SW480 (cell line): ENCODE measurements at places on chromosomes 1 and 21.

GRCh38 chr1:10196976-10197375, 13.4 kb upstream of the KIF1B start:
- DNase-seq = no peak

- DNase-seq = no peak
Observed at GRCh38 chr1:90963236-90963635, 58.6 kb downstream of the ZNF644 start.

DNA sequence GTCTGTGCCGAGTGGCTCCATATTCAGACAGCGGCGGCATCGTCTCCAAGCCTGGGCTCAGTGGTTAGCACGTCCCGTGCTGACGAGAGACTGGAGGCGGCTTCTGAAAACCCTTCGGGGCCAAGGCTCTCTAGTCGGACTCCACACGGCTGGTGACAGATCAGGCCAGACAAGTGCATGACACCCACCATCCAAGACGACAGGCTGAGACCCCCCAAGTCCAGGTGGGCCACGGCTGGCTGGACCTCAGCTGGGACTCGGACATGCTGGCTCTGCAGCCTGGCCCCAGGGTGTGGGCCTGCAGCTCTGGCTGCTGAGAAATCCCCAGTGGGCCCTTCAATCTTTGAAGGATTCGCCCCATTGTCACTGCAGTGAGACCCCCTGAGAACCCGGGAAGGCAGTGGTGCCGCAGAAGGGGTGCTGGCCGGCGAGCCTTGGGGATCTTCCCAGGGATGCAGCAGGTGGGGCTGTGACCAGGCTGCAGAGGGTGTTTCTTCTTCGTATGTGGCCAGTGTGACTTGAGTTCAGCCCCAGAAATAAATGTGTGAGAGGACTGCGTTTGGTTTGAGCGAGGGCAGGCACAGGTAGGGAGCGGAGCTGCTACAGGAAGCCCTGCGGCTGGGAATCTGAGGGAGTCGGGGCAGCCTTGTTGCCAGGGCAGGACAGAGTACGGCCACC, 15.9 kb upstream of the SLC19A1 start:
- DNase-seq = no peak

GRCh38 chr1:154983776-154984466, 777 bp downstream of the FLAD1 start:
- no peak for DNase-seq

DNA sequence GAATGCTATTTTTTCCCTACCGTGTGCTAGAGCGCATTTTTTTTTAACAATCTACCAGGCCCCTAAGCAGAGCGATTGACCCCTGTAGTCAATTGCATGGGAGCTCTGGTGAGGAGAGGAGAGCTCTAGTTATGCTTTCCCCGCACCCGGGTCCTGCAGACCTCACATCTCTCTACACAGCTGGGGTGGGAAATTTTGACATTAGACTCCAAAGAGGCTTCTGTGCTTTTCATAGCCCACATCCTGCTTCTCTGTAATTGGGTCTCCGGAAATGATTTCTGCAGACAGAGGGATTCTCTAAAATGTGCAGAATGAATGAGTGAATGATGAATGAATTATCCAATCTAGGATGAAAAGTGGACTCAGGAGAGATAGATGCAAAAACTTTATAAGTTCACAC, 41.5 kb upstream of the DUSP10 start:
- no peak for DNase-seq

GRCh38 chr21:45481566-45481965, 60.7 kb downstream of the SLC19A1 start:
- no peak for DNase-seq

DNA sequence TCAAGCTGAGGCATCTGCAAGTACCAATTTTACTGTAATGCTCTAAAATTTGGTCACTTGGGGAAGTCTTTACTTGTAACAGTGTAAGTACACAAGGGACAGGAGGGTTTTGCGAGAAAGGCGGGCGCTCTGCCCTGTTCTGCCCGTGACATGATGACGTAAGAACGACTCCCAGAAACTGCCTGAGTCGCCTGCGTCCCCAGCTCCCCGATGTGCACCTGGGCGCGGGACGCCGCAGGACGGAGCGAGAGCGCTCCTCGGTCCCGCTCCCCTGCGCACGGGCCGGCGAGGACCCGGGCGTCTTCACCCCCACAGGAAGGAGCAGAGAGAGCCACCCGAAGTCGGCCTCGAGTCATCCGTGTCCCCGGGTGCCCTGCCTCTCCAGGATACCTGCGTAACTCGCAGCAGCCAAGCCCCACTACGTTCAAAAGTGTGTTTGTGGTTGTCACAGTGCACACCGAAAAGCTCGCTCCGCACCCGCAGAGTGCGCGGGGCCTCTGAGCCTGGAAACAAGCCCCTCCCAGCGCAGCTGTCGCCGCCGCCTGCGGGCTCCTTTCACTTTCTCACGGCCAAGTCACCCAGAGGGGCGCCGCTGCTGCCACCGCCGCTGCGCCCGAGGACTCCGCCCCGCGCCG, 3.3 kb upstream of the ZBTB18 start:
- DNase-seq = peak; percentile 77

DNA sequence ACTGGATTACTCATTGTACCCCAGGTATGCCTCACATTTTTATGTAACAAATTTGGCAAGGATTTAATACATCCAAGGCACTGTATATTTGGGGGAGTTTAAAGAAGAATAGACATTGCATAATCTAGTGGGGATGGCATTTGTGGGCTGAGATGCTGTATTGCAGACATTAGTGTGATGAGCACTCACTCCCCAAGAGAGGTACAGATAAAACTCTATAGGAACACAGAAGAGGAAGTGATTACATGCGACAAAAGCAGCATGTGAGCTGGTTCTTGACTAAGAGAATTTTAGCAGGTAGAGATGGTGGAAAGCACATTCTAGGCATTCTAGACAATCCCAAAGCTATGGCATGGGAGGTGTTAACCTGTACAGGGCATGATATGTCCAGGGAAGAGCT, 24.2 kb upstream of the CDC14A start:
- DNase-seq = no peak

DNA sequence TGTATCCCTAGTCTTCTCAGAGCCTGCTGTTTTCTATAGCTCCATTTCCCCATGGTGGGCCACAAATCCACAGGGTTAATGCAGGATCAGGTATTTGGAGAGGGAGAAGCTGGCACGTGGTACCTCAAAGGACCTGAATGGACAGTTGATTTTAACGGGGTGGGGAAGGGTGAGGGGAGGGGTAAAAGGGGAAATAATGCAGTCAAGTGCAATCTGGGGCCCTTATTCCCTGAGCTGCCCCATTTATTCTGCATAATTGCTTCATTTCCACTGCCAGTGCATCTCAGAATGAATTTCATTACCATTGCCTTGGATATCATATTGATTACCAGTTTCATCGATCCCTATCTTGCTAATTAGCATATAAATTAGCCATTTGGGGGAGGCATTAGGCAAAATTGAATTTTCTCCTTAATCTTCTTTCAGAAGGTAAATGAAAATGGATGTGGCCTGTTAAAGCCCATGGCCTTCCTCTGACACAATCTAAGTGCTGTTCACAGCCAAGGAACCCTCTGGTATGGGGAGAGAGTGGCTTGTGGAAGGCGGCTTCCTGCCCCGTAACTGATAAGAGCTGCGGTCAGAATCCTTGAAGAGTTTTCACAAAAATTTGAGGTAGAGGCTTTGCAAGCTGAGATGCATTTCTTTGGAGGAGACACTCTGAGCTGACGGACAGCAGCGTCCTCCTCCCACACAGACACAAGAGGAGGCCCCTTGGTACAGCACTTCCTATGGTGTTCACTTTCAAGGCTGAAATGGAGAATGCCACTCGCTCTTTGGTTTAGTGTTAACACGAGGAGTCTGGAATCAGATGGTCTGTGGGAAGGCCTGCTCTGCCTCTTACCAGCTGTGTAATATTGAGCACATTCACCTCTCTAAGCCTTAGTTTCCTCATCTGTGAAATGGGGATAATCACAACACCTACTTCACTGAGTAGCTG, 34.4 kb downstream of the PHC2 start:
- no peak for DNase-seq

DNA sequence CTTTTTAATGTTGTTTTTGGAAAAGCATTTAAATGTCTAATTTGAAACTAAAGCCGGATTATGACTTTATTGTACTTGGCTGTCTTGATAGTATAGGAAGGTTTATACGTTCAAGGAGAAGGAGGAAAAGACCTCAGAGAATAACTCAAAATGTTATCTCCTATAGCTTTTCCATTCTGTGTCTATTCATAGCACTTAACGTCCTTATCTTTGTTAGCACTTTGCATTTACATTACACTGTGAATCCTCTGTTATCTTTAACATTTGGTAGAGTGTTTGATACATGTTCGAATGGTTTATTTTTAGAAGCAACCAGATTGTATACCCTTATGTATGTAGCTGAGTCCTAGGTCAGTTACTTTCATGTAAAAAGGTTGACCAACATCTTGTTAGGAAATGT, 50.8 kb upstream of the PODN start:
- DNase-seq = no peak

GRCh38 chr1:221439008-221439746, 302.7 kb downstream of the DUSP10 start:
- peak; percentile 83 for DNase-seq

- DNase-seq = no peak
Observed at GRCh38 chr1:30040081-30041019, 683.0 kb downstream of the MATN1 start.

DNA sequence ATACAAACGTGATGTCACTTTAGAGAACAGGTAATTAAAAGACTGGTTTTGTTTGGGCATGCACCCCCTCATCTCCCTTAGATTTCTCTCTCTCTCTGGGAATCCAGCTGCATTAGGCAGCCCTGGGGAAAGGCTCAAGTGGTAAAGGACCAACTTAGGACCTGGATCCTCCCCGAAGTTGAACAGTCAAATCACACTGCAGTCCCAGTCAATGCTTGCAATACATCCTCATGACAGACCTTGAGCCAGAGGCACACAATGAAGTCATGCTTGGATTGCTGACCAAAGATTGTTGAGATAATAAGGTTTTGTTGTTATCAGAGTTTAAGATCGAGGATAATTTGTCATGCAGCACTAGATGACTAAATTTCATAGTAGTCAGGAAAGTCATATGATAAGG, 1285.8 kb upstream of the NCAM2 start:
- DNase-seq = no peak

DNA sequence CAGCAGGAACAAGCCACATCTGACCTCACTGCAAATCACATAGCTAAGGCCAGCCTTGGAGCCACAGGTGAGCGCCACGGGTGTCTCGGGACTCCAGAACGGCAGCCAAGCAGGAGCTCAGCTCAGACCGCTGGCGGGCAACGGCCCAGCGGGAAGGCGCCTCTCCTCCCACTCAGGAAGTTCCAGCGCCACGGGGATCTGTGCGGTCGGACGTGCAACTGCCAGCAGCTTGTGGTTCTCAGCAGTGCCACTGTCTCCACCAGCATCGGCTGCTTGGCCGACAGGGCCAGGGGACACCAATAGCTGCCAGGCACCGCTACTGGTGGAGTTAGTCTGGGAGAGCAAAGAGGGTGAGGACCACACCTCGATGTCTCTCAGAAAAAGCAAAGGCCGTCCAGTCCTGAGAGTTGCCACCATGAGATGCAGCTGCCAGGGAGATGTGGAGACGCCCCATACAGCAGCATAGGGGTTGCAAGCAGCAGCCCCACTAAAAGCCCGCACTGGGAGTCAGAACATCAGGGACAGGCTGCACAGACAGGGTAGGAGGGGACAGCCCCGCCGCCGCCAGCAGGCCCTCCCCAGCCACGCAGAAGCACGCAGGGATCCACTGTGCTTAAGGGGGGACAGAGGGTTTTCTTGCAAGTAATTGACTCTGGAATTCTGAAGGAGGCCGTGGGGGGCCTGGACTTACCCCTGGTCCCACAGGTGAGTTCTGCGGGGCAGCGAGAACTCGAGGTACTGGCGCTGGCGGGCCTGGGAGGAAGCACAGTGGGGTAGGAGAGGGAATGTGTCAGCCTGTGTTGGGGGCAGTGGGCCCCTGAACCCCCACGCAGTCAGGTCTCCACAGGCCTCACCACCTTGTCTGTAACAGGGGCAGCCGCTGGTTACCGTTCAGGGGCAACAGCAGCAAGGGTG, 83.5 kb downstream of the NPHP4 start:
- DNase-seq = no peak

DNA sequence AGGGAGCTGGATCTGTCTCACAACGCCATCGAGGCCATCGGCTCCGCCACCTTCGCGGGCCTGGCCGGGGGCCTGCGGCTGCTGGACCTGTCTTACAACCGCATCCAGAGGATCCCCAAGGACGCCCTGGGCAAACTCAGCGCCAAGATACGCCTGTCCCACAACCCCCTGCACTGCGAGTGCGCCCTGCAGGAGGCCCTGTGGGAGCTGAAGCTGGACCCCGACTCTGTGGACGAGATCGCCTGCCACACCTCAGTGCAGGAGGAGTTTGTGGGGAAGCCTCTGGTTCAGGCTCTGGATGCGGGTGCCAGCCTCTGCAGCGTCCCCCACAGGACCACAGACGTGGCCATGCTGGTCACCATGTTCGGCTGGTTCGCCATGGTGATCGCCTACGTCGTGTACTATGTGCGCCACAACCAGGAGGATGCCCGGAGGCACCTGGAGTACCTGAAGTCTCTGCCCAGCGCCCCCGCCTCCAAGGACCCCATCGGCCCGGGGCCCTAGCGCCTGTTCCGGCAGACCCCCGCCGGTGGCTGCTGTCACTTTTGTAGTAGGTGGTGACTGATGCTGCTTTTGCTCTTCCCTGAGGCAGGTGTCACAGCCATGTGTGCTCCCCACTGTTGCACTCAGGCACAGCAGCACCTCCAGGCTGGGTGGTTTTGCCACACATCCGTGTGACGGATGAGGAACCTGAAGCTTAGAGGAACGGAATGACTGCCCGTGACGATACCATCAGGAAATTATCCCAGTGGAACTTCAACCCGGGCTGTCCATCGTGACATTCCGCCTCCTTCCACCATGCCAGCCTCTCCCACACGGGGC, 1.8 kb downstream of the LRRC3 start:
- no peak for DNase-seq

- no peak for DNase-seq
Observed at GRCh38 chr21:34715985-34716596, 47.3 kb downstream of the CLIC6 start.

DNA sequence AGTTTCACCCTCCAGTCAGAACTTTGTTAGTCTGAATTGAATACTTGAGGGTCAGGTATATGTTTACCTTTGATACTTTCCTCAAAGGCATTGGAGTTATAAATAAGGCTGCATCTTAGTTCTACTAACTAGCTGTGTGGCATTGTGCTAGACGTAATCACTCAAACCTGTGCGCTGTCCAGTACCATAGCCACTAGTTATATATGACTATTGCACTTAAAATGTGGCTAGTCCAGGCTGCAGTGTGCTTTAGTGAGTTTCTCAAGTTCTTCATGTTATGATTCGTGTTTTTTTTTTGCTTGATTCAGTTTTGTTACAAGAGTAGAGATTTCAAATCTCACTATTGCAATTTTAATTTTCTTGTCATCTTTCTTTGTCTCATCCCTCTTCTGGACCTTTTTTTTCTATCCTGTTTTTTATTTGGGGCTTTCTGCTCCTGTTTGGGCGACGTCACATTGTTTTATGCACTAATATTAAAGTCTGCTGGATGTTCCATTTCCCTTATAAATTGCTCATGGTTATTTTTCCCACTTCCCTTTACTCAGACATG, 5.7 kb downstream of the MAN1A2 start:
- DNase-seq = no peak
